HTR-8/SVneo (cell line): ENCODE measurements at places on chromosomes 12 and 14.
A peak's percentile ranks its signal among the peaks of the same experiment; 100 is the strongest.

DNA sequence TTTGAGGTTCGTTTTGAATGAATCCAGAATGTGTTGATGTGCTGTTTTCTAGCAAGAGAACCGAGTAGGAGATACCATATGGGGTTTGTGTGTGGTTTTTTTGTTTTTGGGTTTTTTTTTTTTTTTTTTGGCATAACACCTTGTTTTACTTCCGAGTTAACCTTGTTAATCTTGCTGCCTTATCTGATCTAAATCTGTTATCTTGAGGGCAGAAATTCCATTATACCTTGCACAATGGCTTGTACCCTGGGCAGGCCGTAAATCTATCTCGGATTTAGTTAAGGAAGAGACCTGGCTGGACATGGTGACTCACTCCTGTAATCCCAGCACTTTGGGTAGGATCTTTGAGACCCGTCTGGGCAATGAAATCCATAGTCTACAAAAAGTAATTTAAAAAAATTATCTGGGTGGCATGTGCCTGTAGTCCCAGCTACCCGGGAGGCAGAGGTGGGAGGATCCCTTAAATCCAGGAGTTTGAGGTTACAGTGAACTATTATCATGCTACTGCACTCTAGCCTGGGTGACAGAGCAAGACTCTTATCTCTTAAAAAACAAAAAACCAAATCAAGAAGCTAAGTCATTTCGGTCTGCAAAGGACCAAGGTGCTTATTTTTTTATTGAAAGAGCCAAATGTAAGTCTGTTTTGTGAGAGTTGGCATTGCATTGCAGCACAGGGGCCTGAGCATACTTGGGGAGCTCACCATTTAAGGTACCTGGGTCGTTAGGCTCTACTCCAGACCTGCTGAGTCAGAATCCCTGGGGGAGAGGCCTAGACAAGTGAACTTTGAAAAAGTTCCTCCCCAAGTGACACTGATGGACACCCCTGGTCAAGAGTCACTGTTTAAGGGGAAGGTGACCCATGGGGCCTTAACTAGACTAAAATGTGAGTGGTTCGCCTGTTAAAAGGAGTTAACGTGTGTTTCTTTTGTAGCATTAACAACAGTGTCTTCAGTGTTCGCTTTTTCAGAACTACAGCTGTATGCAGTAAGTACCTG lies 6.7 kb downstream of the DLST start:
- no peak for DNase-seq

DNA sequence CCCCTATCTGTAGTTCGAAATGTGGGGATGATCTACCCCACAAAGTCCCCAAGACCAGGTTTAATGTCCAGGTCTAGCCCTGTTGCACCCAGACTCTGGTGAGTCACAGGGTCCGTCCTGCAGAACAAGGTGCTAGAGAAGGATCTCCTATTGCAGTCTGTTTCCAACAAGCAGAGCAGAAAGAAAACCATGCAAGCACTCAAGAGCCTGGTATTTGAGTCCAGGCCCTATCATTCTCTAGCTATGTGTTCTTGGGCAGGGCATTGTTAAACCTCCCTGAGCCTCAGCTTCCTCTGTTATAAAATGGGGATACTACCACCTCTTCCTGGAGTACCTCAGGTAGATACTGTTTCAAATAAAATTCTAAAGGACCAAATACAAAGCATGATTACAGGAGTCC lies 24.4 kb downstream of the MAP3K9 start:
- DNase-seq, result no peak

DNA sequence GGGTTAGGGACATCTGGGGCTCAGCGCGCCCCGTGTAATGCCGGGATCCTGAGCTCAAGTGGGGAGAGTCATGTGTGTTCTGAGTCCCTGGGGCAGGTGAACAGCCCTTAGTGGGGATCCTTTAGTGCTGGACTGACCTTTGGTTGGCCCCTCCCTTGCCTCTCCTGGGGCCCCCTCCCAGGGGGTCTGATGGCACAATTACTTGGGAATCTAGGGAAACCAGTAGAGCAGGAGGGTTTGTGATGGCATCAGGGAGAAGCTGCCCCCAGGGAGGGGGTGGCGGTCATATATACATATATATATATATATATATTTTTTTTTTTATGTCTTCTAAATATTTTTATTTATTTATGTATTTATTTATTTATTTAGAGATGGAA lies at the start of gene MORN3:
TSS of gene MORN3 (minus strand) at position 134 of the 380 bp plus-strand sequence. CDS start 171 bp downstream, outside the sequence.
- no peak for DNase-seq

DNA sequence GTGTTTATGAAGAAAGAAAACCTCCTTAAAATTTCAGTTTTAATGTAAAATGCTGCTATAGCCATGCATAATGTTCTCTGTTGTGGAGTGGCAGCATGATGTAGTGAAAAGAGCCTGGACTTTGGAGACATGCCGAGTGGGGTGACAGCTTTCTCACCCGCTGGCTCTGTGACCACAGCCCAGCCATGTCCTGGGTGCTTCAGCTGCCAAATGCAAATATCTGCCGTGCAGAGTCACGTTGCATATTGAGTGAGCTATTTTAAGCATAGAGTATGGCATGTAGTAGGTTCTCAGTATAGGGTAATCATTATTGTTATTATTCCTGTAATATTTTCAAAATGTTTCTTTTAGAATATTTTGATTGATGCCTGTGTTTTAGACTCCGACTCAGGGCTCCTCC lies 15.5 kb upstream of the TCTN2 start:
- no peak for DNase-seq

GRCh38 chr12:14384783-14385638 lies 19.5 kb downstream of the ATF7IP start:
- DNase-seq, result no peak

DNA sequence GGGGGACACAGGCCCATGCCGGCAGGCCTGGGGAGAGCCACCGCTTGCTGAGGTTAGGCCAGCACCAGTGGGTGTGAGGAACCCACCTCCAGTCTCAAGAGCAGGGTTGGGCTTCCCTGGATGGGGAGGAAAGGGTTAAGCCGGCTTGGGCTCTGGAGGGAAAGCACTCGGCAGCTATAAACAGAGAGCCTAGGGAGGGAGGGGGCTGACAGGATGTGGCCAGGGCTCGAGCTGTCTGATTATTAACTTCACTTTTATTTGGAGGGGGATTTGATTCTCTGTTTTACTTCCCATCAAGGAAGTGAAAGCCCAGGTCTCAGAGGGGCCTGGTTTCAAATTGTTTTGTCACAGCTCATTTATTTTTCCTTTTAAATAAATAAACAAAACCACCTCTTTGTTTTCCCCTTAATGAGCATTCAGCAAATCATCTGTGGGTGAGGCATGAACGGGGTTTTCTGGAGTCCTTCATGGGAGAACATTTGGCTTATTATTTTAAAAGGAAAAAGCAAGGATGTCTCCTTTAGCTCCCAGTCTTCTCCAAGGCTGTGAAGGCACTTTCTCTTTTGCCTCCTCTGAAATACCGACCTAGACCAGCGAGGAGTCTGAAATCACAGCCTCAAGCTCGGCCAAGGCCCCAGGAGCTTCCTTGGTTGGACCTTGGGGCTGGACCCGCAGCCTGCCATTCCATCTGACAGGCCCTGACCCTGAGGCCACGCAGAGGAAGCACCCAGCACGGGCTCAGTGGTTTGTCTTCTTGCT lies 21.9 kb upstream of the ZFP36L1 start:
- DNase-seq, result no peak

- DNase-seq, result no peak
Measured at GRCh38 chr12:51409846-51410245, 14.8 kb upstream of the SLC4A8 start.

- no peak for DNase-seq
Measured at GRCh38 chr12:123580772-123581171, 3.6 kb upstream of the TMED2 start.

DNA sequence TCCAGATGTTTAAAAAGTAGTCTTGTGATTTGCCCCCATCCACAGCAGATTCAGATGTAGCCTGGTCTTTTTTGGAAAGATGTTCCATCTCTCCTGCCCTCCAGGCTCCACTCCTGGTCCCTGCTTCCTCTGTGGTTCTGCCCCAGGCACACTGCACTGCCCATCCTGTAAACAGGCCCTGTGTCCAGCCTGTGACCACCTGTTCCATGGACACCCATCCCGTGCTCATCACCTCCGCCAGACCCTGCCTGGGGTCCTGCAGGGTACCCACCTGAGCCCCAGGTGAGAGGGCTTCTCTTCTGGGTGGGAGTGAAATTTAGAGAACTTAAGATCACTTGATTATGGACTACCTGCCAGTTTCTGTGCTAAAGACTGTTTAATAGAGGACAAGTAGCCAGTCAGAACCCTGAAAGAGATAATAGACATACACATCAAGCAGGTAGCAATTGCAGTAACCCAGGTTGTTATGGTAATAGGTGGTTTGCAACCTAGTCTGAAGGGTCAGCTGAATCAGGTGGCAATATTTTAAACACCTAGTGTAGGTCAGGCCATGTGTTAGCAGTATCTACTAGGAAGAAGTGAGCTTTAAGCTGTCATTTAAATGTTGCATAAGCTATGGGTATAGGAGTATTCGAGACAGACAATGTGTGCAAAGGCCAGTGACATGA lies 2.1 kb downstream of the RNF31 start:
- no peak for DNase-seq

DNA sequence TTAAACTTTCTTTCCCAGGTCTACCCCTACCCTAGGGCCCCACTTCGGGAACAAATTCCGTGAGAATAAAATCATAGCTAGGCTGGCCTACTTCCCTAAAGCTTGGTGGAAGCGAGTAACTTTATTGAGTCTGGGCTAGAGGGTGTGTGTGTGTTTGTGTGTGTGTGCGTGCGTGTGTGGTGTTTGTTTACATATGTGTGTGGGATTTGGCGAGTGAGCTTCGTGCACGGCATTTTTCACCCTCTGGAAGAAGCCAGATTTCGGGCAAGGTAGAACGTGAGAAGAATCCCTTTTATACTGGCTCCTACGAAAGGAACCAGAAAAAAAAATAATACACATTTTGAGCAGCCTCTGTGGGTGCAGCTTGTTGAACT lies 7.5 kb upstream of the LHX5 start:
- DNase-seq, result no peak

- DNase-seq, result no peak
Measured at GRCh38 chr14:24766434-24766833, 132.4 kb upstream of the GZMB start.

DNA sequence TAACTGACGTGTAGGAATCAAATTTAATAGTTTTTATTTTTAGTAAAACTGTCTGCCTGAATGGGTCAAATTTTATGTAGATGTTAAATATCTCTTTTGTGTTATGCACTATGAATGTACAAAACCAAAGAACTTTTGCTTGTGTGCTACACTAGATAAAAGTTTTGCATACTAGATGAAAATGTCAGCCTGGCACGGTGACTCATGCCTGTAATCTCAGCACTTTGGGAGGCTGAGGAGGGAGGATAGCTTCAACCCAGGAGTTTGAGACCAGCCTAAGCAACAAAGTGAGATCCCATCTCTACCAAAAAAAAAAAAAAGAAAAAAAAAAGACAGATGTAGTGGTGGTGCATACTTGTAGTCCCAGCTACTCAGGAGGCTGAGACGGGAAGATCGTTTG lies 11.1 kb downstream of the AEBP2 start:
- no peak for DNase-seq

GRCh38 chr14:42470427-42470719 lies 863.7 kb downstream of the LRFN5 start:
- no peak for DNase-seq

GRCh38 chr12:75917083-75917482 lies 114.5 kb downstream of the PHLDA1 start:
- no peak for DNase-seq

DNA sequence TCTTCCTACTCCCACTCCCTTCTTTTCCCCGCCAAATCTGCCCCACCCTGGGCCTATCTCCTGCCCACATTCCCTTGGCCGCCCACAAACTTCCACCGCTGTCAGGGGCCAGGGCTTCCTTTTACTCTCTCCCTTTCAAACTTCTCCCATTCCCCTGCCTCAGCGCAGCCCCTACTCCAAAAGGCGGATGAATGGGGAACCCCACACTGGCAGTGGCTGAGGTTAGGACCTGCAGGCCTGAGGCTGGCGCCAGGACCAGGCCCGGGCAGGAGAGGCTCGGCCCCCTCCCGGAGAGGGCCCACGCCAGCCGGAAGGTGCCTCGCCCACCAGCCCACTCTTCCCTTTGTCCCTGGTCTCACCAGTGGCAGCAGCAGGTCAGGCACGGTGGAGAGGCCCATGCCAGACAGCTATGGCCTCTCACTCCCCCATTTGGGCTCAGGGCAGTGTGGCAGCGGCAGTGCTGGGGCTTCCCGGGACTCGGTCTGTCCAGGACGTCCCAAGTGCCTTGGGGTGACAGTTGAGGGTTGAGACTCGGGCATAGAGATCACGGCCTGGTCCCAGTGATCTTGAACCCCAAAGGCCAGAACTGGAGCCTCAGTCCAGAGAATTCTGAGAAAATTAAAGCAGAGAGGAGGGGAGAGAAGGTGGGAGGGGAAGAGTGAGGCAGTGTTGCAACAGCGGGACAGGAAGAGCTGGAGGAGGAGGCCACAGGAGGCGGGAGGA lies at the start of gene TNFRSF1A:
TSS of gene TNFRSF1A (minus strand) at position 660 of the 723 bp plus-strand sequence. CDS start at position 398, 262 bp downstream.
- DNase-seq, result peak; percentile 90

- no peak for DNase-seq
Measured at GRCh38 chr12:38745601-38746000, 159.8 kb downstream of the CPNE8 start.

- DNase-seq, result no peak
Measured at GRCh38 chr12:115213538-115214016, 529.6 kb upstream of the TBX3 start.

DNA sequence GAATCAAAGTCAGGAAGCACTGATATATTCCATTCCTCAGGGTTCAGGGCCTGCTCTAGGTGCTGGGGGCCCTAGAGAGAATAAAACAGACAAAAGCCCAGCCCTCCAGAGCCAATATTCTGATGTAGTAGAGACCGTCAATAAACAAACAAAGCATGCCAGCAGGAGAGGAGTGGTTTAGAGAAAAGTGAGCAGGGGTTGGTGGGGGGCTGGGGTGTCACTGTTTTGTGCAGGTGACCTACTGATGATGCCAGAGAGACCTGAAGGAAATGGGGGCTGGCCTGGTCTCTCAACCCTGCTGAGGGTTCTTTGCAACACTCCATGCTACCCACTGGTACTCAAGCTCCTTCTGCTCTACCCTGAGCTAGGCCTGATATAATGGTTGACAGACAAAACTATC lies 26.5 kb downstream of the IL26 start:
- no peak for DNase-seq

GRCh38 chr14:104224506-104225277 lies 86.3 kb downstream of the KIF26A start:
- DNase-seq, result no peak

GRCh38 chr12:128672428-128672827 lies 151.3 kb downstream of the SLC15A4 start:
- DNase-seq, result no peak

- no peak for DNase-seq
Measured at GRCh38 chr14:69320581-69321365, 60.8 kb downstream of the GALNT16 start.

DNA sequence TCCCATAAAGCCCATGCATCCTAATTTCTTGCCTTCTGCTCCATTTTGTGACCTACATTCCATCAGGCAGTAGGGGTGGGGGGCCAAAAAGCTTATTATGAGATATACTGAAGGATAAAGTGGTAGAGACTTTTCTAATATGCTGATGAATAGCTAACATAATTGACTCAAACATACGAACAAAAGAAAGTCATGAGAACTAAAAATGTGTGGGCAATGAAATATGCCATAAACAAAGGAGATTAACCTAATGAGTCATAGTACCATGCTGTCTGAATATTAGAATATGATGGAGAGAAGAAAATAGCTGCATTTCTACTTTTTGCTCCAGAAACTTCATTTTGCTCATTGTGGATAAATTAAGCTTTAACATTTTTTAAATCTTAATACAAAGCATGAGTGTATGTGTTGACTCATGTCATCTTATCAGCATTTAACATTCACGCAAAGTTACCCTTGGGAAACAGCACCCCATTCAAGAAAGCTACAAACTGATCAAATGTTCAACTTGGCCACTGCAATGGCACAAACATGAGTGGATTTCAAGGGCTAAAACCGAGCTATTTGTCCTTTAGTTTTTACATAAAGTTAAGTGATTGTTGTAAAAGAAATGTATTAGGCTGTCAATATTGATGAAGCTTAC lies 64.0 kb upstream of the DIO2 start:
- peak; percentile 2 for DNase-seq
